Astrocyte of the hippocampus (primary cell): ENCODE measurements at places on chromosomes 16 and 17.

DNA sequence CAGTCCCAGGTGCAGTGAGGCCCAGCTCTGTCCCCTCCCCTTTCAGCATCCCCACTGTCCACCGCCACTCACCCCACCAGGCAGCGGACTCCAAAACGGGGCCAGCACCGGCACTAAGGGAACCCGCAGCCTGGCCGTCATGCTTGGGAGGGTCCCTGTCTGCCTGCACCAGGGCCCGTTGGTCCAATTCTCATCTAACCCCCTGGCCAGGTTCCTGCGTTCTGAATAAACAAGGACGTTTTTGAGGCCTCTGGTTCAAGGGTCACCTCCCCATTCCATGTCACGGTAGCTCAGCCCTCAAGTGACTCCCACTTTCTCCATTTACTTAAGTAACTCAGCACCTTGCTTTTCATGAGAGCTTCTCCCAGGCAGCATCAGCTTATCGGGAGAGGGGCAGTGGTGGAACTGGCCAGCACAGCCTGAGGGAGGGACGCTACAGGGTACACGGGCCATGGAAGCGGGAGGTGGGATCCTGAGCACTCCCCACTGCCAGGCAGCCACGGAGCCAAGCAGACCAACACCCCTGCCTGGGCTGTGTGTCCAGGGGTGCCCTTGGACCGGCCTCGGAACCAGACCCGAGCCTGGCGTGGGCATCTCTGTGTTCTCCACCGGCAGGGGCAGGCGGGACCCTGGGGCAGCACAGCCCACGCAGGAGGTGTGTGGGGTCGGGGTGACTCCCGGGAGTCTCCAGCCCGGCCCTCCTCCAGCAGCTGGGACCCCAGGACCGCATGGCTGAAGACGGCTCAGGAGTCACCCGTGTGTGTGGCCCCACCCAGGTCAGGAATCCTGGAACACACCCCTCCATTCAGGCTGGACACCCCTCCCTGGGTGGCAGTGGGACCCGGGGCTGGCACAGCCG is 74.9 kb upstream of the GNG13 start:
- DNase-seq: no peak

GRCh38 chr17:74332763-74333283 is 6.8 kb downstream of the KIF19 start:
- no peak for DNase-seq

DNA sequence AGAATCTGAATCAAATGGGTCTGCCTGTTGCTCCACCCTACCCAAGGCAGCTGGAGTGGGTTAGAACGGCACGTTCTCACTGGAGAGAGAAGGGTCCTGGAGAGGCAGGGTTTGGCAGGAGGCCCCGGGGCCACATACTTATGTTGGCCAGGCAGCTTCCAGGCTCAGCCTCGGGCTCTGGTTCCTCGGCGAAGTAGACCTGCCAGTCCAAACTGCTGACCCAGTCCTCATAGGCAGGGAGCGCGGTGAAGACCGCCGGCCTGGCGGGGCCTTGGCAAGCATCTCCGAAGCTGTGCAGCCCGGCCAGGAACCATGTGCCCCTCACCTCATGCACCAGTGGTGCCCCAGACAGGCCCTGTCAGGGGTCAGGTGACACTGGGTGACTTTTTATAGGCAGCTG is 4.8 kb downstream of the PRSS53 start:
- DNase-seq: no peak

DNA sequence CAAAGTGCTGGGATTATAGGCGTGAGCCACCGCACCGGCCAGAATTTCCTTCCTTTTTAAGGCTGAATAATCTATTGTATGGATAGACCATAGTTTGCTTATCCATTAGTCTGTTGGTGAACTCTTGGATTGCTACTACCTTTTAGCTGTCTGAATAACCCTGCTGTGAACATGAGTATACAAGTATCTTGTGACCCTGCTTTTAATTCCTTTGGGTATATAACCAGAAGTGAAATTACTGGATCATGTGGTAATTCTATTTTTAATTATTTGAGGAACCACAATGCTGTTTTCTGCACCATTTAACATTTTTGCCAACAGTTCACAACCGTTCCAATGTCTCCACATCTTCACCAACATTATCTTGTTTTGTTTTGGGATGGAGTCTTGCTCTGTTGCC is 4.6 kb upstream of the OTOA start:
- DNase-seq: no peak

DNA sequence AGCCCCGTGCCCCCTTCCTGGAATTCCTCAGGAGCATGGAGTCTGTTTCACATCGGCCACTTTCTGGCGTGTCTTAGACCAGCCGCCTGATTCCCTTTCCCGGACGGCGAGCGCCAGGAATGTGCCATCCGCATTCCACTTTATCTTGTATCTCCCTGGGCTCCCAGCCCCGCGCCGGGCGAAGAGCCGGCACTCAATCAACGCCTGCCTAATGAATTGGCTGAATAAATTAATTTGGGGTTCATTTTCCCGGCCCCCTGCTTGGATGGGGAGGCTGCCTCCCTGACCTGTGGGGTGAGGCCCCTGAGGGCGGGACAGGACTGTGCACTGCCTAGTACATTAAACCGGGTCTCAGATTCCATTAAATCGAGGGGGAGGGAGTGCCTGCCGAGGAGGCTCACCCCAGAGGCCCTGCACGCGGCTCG is 282.3 kb upstream of the TNRC6C start:
- DNase-seq: peak; percentile 25

DNA sequence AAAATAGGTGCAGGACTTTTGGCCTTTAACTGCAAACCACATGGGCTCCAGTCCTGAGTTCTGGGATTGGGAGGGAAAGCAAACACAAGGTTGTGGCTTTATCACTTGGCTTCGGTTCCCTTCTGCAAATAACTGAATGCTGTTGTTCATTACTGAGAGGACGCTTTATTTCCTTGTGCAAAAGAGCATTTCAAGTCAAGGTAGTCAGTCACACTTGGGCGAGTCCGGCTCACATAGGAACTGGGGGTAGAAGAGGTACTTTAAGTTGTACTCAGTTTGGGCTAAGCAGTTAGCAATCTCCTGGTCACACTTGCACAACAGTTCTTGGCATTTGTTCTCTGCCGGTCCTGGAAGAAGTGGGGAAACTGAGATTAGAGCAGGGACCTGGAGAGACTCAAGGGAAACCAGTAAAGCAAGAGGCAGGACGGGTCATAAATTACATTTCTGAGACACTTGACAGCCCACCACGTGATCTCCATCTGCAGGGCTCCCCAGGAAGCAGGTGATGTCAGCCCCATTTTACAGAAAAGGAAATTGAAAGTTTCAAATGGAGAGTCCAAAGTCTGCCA is 21.6 kb downstream of the PLA2G10 start:
- no peak for DNase-seq

- no peak for DNase-seq
Observed at GRCh38 chr17:43891851-43892646, 15.3 kb downstream of the MPP2 start.

- no peak for DNase-seq
Observed at GRCh38 chr16:55189224-55189623, 134.8 kb upstream of the IRX6 start.

DNA sequence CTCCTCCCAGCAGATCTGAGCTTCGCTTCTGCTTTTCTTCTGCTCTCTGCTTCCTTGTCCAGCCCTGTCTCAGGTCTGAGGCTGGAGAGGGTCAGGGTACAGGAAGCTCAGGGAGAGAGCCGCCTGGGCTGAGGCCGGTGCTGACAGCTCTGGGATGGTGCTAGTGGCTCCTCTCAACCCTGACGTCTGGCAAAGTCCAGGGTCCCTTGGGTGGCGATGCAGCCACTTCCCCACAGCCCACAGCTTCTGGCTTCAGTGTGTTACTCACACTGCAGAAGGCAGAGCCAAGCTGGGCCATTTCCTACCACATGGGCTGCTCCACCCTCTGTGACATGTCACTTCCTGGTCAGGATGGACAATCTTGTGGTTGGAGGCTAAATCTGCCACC is at the start of gene CD300C:
Gene CD300C, minus strand, starts transcription at position 273 of the 388 bp plus-strand sequence. CDS start 333 bp downstream, outside the sequence.
- no peak for DNase-seq
